Stimulated activated CD4-positive, alpha-beta T cell treated with anti-CD3 and anti-CD28 coated beads, TNF-alpha, amount 100 ng/mL, for 48 hours (primary cell): ENCODE measurements at places on chromosomes 3 and 15.

DNA sequence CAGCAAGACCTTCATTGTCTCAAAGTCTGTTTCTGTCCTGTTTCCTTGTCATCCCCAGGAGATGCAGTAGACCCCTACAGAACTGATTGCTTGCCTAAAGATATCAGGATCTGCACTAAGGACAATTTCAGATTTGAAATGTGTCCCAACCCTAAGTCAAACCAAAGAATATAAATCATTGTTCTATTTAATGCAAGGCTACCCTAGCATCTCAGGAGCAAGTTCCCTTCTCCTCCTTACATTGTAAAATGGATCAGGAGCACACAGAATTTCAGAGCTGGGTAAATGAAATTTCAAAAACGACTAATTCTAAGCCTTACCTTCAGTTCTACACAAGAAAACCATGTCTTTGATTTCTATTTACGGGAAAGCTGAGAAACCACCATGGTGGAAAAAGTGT, 360.9 kb upstream of the KCNH8 start:
- no peak for DNase-seq

DNA sequence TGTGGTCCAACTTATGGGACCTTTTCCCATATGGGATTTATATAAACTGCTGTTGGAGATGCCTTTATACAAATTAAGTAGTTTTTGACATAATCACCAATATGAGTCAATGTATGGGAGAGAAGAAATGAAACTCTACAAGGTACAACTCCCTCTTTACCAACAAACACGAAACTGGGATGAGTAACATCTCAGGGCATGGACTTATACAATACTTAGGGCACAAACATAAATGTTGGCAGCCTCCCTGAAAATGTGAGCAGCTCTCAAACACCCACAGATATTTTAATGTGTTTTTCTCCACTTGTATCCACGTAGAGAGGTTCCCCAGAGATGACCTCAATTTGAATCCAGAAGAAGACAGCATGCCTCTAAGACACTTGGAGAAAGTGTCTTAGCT, 161.6 kb downstream of the MAGI1 start:
- DNase-seq = no peak

DNA sequence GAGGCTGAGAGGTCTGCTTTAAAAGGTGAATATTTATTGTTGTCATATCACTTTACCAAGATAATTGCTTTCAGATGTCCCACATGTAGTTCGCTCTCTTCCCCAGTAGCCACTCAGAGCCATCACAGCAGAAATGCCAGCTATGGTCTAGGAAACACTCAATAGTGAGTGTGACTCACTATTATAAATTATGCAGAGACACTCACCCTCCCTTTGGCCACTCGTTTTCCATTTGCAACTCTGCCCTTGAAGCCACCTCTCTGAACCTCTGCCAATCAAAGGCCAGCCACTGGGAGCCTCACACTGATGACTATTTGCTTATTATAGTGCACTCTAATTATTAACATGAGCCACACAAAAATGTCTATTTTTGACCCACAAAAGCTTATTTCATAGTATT, 328.1 kb upstream of the ATP10A start:
- no peak for DNase-seq

DNA sequence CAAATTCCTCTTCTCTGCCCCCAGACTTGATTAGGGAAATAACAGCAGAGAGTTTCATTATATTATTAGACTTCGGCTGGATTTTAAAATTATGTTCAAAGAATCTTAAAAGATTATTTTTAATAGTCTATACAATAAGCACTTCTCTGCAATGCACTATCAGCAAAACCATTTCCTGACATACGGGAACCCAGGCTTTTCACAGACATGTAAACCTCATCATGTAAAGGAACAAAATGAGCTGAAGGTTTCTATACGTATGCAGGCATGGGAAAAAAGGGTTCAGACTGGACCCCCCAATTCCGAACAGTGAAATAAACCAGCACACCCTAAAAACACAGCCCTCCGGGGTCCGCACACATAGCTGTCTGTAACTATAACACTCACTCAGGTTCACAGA, 77.5 kb upstream of the LMOD3 start:
- DNase-seq = no peak
